Bone marrow (tissue), 2 donors: ENCODE measurements at places on chromosomes 3 and 15.
A peak's percentile ranks its signal among the peaks of the same experiment; 100 is the strongest.

- DNase-seq = no peak
These were observed 25.0 kb downstream of the CHP1 start for GRCh38 chr15:41256103-41256502.

DNA sequence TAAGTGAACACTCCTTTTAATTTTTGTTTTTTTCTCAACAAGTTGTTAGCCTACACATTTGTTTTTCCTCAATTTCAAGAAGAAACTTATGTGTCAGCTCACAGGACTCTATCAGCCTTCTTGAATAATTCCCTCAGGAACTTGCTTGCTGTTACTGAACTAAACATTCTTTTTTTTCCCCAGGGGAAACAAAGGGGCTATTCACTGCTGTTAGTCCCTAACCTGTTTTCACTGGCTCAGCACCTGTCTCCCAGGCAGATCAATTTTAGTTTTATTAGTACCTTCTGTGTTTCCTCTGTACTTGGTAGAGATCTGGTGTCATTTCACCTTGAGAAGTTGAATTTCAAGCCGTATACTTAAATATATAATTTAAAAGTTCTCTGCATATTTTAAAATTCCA is 644.6 kb downstream of the CADM2 start:
- DNase-seq = no peak

- DNase-seq = no peak
These were observed 102.8 kb upstream of the NMNAT3 start for GRCh38 chr3:139780593-139780992.

- peak; percentile 24 for DNase-seq
These were observed 321.8 kb upstream of the MME start for GRCh38 chr3:154758109-154758868.

DNA sequence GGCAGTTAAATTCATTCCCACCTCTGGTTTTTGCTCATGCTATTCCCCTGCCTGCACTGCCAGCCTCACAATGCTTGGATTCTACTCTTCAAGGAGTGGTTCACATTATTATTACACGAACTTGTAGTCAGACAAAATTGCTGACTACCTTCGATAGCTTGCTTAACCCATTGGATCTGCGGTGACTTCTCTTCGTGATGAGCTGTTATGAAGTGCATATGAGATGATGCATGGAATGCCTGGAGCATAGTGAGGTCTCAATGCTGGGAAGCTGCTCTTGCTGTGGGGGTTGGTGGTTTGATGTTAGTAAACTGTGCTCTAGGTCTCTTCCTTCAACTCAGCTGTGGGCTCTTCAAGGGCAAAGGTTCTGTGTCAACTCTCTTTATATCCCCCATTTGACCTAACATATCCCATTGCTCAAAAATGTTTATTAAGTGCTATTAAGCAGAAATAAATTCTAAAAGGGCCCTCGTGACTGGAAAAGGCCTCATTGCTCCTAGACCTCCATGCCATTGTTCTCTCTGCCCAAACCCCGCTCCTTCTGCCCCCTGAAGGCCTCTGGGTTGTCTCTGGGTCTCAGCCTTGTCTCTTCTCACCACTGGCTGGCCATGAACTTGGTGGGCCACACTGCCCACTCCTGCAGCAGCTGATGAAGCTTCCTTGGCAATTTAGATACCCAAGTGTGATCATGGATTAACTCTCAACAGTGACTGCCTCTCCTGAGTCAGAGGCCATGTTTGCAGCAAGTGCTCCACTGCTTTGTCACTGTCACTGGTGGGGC is 4.5 kb upstream of the SLCO2A1 start:
- DNase-seq = no peak

DNA sequence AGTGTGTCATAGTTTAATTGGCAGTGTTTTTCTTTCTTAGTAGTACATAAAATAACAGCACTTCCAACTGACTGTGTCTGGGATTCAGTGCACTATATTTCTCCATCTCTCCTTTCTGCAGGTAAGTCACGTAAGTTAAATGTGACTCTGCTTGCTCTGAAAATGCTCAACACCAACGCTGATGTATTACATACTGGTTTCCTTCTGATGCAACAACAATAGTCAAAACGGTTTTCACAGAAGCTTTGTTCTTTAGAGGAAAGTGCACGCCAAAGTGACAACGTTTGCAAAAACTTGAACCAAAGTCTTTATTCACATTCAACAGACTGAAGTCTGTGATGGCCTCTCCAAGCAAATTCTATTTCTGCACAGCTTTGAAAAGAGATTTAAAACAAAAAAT is 707.1 kb upstream of the CFAP20DC start:
- DNase-seq = no peak

DNA sequence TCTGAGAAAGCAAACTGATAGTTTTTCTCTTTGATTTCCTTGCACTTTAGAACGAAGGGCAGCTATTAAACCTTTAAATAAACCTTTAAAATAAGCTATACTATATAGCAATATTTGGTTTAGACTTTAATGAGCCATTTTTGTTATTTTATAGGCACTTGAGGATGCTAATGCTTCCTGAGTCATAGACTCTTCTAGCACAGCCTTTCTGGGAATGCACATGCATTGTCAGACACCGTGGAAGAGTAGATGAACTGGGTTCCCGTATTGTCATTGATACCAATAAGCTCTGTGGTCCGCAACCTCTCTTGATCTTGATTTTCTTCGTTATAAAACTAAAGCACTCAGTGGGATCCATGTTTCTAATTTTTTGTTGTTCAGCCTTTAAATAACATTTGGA is 27.6 kb downstream of the CERS3 start:
- DNase-seq = no peak

DNA sequence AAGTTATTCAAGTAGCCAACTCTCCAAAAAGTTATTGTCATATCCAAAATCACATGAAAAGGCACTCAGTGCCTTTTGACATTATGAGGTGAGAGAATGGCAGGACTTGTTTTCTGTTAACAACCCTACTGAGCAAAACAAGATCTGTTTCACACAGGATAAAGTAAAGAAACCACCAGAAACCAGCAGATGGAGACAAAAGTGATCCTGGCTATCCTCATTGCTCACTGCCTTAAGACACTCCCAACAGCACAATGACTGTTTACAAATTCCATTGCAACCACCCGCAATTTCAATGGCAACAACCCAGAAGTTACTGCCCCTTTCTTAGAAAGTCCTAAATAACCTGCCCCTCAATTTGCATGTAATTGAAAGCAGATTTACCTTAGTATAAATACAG is 352.6 kb upstream of the NDN start:
- DNase-seq = no peak

- DNase-seq = no peak
These were observed 55.1 kb upstream of the TRA2B start for GRCh38 chr3:185992831-185993374.

GRCh38 chr3:181622365-181622764 is 89.4 kb upstream of the SOX2 start:
- DNase-seq = no peak

GRCh38 chr3:152550284-152550683 is 281.6 kb downstream of the MBNL1 start:
- DNase-seq = no peak

- no peak for DNase-seq
These were observed 495.9 kb upstream of the NECTIN3 start for GRCh38 chr3:110575702-110576101.

DNA sequence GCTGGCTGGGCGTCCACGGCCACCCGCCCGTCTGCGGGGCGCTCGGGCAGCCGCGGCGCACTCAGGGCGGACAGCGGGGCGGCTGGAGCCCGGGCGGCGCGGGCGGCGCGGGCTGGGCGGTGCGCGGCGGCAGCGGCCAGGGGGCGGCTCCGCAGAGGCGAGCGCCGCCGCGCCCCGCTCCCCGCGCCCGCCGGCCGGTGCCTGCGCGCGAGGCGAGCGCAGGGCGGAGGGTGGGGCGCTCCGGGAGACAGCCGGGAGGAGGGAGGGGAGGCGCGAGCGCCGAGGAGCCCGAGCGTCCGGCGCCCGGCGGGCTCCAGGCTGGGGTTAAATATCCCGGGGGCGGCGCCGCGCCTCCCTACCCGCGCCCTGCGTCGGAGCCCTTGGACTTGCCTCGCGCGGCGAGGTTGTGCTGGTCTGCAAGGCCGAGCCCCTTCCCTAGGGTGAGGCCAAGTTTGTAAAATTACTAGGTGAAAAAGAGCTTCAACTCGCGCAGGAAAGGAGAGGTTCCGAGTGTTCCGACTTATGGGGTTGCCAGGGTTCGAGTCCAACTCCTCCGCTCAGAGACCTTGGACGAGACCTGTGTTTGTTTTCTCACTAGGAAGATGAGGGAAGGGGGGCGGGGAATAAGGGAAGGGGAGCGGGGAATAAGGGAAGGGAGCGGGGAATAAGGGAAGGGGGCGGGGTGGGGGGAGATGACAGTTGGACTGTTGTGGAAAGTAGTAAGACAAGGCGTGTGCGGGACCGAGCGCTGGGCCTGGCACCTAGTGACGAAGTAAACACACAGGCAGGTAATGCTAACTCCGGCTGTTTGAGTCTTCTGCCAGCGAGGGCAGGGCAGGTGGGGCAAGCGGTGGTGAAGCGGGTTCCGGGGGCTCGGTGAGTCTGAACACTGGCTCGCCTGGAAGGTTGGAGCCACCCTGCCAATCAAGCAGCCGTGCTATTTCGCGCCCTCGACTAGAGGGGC is at the start of gene TNFAIP8L3:
TNFAIP8L3 (minus strand) TSS at position 301 of the 964 bp plus-strand sequence. CDS start 311 bp downstream, outside the sequence.
- no peak for DNase-seq

- DNase-seq = no peak
These were observed 419.9 kb downstream of the MECOM start for GRCh38 chr3:169243579-169243978.

DNA sequence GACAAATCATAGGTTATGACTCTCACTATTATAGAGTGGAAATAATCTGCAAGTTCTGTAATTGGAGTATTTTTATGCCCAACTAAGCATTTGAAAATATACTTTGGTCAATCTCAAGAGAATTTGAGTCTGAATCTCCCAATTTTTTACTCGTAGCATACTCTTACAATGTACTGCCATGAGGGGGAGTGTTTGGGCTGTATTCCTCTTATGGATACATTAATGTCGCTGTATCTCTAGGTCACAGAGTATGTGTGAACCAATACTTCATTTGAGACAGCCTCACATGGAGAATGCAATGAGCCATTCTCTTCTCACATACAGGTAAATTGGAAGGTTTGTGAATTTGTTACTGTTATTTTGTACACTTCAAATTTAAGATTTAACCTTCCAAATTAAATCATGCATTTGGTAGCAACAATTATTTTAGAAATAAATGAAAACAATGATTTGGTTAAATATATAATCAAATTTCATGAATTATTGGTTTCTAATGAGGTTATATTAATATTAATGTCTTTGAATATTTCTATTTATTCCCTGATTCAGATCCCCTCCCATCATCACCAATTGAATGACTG is 5.5 kb upstream of the CD200 start:
- DNase-seq = peak; percentile 77

DNA sequence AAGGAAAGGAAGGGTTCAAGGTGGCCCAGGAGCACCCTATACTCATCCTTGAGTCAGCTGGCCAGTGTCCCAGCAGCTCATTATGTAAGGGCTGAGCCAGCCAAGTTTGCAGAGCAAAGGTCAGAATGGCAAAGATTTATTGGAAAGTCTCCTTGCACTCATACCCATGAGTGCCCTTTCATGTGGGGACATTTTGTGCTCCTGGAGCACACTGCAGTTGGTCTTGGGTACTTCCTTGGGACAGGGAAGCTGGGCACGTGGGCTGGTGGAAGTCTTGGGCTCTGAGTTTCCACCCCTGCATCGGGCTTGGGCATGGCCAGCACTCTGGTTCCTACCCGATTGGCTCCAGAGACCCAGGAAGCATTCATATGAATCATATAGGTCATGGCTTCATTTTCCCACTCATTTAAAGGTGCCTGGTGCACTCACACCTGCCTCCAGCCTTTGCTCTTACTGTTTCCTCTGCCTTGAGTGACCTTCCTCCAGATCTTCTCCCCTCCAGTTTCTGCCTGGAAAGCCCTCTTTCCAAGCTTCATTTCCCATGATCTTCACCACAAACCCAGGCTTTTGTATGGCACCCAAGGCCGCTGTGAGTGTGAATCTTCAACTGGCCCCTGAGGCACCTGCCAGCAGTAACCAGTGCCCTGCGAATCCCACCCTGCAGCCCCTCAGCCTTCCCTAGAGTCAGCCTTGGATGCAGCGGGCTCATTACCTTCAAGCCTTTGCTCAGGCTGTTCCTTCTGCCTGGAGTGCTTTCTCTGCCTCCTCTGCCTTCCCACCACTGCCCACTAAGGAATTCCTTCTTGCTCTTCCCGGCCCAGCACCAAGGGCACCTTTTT is 10.5 kb upstream of the PRKCD start:
- no peak for DNase-seq

DNA sequence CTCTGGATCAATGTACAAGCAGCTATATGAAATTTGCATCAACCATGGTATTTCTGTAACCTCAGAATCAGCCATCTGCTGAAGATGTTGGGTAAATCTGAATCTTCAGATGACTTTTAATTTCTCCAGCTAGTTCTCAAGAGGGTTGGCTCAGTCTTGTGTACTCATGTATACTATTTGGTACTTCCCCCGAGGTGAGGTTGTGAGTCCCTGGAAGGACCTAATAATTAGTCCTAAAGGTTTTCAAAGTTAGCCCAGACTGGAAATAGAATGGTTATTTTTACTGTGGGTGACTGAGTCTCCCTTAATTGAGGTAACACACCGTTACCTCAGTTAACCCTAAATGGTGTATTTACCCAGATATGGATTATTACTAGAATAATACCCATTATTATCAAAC is 104.3 kb upstream of the THSD4 start:
- DNase-seq = no peak

GRCh38 chr3:173044998-173045397 is 96.0 kb downstream of the SPATA16 start:
- DNase-seq = no peak

GRCh38 chr3:195802261-195802701 is 9.4 kb downstream of the MUC4 start:
- DNase-seq = no peak

DNA sequence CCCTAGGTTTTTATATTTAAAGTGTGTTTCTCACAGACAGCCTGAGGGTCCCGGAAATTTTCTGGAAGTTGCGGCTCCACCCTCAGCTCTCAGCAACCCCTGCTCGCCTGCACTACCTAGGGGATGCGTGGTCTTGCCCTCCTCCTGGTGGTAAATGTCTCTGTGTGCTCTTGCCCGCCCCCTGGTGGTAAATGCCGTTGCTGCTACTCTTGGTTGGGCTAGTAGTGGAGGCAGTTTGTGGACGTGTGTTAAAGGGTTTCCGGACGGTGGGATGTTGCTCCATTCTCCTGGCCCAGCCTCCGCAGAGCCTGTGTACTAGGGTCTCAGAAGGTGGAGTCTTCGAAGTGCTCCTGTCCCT is 27.4 kb downstream of the STOML1 start:
- DNase-seq = peak; percentile 76

GRCh38 chr3:143585720-143586456 is 262.4 kb downstream of the SLC9A9 start:
- DNase-seq = peak; percentile 60

DNA sequence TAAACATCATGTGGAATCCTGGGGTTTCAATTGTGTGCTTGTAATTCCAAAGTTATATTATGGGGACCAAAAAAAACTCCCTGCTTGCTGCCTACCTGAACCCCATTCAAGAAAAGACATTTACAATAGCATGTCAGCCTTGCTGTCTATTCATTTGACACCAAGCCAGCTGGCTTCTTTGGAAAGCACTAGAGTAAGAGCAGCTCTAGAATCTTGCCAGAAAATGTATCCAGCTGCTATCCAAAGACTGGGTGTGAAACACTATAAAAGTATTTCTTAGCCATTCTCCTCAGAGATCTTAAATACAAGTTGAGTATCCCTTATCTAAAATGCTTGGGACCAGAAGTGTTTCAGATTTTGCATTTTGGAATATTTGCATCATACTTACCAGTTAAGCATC is 87.4 kb downstream of the RAD18 start:
- DNase-seq = no peak
